ENCODE measurements at places on chromosomes 3 and 15.
A peak's percentile ranks its signal among the peaks of the same experiment; 100 is the strongest.

DNA sequence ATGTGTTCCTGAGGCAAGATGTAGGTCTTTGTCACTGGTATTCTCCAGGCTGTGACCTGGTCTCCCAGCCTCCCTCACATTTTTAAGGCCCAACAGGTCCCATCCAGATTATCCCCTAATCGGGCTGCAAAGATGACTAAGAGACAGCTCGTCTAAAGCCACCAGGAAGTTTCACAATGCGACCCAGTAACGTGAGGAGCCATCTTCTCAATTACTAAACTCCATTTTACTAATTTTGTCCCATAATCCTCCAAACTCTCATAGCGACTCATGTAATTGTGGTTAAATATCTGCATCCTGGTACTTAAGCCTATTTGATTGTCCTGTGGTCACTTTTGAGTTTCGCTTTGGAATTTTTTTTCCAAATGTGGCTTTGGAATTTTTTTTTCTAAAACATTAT lies 8.7 kb upstream of the PLA2G4F start:
- no peak for DNase-seq

GRCh38 chr15:83011271-83012075 lies at the start of gene C15orf40:
C15orf40 (minus strand) TSS chr15:83011639; CDS start chr15:83011607, 32 bp downstream.
- peak; percentile 95 for DNase-seq

- DNase-seq, result no peak
Measured at GRCh38 chr15:68552773-68553172, 26.0 kb upstream of the CORO2B start.

DNA sequence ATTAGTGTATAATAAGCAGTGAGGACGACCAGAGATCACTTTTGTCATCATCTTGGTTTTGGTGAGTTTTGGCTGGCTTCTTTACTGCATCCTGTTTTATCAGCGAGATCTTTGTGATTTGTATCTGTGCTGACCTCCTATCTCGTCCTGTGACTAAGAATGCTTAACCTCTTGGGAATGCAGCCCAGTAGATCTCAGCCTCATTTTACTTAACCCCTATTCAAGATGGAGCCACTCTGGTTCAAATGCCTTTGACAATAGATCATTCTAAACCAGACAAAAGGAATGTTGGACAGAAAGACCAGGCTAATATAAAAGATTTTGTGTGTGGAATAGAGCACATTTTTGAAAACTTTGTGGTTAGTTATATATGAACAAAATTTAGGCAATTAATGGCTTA lies 618.5 kb upstream of the BCHE start:
- no peak for DNase-seq

DNA sequence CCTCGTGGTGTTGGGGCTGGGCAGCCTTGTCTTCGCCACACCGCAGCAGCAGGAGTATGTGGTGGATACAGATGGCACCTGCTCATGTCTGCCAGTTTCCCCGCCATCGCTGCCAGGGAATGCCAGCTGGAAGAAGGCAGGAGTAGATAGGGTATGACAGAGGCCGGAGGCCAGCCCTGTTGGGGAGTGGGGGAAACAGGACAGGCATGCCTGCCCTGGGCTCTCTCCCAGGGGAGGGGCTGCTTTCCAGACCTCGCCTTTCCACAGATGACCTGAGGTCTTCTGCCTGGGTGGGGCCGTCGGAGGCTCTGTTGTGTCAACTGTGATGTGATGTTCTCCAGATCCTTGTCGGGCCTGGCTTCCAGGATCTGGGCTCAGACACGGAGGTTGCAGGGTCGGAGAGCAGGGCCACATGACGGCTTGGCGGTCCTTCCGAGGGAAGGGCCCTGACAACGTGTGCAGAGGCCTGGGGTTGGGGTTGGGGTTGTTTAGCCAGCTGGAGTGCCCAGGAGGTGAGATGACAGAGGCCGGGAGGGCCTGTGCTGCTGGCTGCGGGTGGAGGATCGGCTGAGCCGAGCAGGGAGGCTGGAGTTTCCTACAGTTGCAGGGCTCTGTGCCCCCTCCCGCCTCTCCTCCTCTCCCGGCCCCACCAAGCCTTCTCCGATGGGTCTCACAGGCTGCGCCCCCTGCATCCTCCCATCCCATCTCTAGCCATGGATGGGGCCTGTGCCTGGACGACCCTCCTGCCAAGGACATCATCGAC lies 102.0 kb downstream of the TBC1D2B start:
- peak; percentile 7 for DNase-seq
